Activated gamma-delta T cell treated with anti-CD3 and anti-CD28 coated beads, Interleukin-2, amount 50 U/mL, for 16 hours (primary cell): ENCODE measurements at places on chromosomes 1 and 21.

DNA sequence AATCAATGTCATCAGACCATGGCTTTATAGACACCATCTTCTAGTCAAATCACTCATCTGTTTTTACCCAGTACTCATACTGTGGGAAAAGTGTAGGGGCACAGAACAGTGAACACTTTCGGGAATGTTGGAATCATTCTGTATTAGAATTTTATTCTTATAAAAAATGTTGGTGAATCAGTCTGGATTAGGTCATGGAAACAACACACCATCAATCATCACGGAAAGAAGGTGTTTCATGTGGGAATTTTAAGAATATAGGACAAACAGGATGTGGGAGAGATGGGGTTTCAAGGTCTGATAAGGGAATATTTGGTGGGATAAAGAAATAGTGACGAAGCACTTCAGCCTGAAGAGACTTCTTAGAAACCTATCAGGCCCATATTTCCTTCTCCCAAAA is 17.3 kb downstream of the GBP1 start:
- no peak for DNase-seq

DNA sequence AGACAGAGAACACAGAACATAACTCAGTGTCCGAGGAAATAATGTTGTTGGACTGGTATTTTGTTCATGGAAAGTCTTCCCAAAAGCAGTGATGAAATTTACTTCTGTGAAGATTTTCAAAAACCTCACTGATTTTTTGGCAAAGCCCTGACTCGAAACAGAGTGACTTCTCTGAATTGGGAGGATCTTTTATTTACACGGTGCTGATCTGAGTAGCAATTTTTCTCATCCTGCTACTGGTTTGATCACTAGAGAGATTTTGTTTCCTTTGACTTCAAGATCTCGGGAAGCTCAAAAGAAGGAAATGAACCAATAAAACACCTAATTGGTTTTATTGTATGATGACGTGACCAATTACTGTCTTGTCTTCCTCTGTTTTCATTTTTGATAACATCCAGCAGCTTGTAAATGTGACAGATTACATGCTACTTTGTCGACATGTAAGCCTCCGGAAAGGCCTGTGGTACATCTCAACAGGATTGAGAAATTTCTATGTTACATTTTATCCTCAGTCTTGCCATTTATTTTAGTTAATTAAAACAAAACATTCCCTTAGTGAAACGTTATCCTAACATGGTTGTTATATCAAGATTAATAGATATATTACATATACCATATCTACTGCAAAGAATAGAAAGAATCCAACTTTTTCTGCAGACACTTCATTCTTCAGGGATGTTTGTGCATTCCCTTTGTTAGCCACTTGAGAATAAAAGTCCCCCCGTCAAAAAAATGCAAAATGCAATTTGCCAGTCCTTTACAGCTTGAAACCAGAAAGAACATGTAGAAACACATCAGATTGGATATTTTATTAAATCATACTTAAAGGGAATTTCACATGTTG is 42.8 kb upstream of the IFI44L start:
- DNase-seq = no peak

- DNase-seq = no peak
These were observed 11.3 kb upstream of the QSOX1 start for GRCh38 chr1:180143359-180143758.

GRCh38 chr1:23530087-23530746 is 816 bp downstream of the E2F2 start:
- no peak for DNase-seq

- DNase-seq = no peak
These were observed 633.8 kb downstream of the PTPRC start for GRCh38 chr1:199272628-199273086.

DNA sequence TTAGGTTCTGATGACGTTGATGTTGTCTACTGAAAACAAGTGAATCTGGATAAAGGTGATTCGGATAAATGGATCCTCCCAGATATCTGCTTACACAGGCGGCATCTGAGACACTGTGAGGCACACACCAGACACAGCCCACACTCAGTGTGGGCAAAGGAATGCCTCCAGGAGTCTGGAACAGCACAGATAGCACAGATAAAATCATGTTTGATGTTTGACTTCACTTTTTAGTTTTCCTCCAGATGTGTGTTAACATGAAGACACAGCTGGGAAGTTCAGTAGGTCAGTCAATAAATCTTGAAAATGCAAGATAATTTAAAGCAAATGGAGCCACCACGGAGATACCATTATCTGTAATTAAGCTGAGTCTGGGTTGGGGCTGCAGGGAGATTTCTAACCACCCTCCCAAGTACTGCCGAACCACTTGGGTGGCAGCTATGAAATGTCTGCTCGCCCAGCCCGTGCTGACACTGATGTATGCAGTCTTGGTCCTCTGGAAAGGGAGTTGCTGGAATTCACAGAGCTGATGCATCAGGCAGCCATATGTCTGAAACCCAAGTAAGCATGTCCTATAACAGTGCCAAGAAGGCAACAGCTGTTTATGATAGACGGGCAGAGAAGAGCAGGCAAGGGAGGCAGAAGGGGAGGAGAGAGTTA is 11.7 kb downstream of the CAPN9 start:
- no peak for DNase-seq

DNA sequence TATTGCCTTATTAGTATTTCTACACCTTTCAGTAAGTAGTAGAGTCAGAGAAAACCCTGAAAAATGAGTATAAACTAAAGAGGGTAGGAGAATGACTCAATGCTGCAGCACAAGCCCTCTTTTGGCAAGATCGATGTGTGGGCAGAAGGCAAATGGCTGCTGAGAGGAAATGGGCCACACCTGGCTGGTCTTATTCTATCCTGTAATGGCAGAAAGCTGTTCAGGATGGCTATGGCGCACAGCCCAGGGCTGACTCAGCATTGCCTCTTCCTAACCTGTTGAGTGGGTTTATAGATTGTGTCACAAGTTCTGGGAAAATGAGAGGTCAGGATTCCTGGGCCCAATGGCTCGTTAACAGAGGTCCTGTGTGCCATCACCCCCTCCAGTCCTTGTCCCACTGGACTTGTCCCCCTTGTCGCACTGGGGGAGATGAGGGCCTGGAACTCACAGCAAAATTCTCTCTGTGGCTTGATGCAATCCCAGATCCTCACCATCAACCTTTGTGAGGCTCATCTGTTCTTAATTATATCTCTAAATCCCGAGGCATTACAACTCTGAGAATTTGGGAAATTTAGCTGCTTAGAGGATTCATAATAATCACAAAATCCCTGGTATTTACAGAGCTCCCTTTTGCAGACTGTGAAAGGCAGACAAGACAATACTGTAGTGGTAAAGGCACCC is 13.2 kb downstream of the HMGB4 start:
- no peak for DNase-seq

GRCh38 chr1:24961961-24962861 is 32.1 kb upstream of the RUNX3 start:
- no peak for DNase-seq

- DNase-seq = no peak
These were observed 184.7 kb upstream of the CACYBP start for GRCh38 chr1:174815036-174815435.

DNA sequence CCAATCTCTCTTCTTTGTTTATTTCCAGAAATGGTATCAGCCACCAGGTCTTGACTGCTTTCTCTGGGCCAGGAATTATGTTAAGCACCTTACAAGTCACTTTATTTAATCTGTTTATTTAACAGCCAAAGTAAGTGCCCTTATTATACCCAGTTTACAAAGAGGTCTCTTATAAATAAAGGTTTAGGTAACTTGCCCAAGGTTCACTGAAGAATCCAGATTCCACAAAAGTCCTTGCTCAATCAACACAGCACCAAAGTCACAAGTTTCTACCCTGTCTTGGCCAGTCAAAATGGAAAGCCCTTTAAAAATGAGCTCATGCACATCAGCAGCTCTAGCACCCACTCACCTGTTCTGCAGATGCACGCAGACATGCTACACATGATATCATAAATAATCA is 28.0 kb upstream of the ATP1A1 start:
- no peak for DNase-seq

DNA sequence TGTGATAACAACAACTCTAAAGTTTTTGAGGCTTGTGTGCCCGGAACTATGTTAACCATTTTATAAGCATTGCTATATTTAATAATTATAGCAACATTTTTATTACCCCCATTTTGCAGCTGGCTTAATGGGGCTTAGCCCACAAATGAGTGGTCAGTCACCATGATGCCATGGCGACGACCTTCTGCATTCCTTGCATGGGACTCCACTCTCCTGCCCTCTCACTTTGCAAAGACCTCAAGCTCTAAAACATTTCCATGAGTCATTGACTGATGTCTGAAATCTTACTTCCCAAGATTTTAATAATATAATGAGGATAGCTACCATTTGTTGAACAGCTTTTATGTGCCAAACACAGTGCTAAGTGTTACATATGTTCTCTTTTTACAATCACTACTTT is 15.4 kb downstream of the NGF start:
- DNase-seq = no peak

- DNase-seq = no peak
These were observed 27.9 kb downstream of the DIP2A start for GRCh38 chr21:46486481-46487126.
